ENCODE measurements at places on chromosomes 2 and 18. TPM values are rescaled to one million over a fixed set of nuclear protein-coding genes. Genes with fewer than 3 reads are reported as not detected.
A peak's percentile ranks its signal among the peaks of the same experiment; 100 is the strongest.

GRCh38 chr2:176535467-176536113, 266.3 kb downstream of the MTX2 start:
- H3K4me1 ChIP-seq: no peaks in the 10 kb centered on the region
- no peaks in the 10 kb centered on the region for H3K36me3 ChIP-seq
- H3K27me3 ChIP-seq: no peaks in the 10 kb centered on the region
- H3K27ac ChIP-seq: no peak overlapping the region
- no peak for DNase-seq
- no peak overlapping the region for H3K4me3 ChIP-seq

- no peak for DNase-seq
- no peak overlapping the region for H3K27ac ChIP-seq
- H3K4me3 ChIP-seq: no peak overlapping the region
- H3K4me1 ChIP-seq: no peaks in the 10 kb centered on the region
Observed at GRCh38 chr18:45328811-45329210, 286.5 kb upstream of the SLC14A2 start.

DNA sequence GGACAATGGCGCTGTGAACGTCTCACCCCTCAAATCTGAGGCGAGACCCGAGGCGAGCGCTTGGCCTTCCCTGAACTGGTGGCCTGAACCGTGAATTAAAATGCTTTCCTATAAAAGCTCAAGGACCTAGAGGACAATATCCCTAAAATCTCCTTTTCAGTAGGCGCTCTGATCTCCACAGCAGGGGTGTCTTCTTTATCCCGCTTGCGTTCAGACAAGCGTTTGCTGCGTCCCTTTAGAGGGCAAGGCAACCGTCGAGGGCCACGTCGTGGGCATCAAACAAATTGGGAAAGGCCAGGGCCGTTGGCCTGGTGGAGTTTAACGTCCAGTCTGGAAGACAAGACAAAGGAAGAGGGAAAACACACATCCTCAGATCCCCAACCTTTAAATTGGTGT, 1.3 kb upstream of the RAX start:
- H3K27me3 ChIP-seq: peaks cover 67% of the 10 kb centered on the region
- H3K4me3 ChIP-seq: peak overlapping the region; percentile 92
- H3K27ac ChIP-seq: no peak overlapping the region
- no peak for DNase-seq
- no peaks in the 10 kb centered on the region for H3K36me3 ChIP-seq
- no peaks in the 10 kb centered on the region for H3K4me1 ChIP-seq

DNA sequence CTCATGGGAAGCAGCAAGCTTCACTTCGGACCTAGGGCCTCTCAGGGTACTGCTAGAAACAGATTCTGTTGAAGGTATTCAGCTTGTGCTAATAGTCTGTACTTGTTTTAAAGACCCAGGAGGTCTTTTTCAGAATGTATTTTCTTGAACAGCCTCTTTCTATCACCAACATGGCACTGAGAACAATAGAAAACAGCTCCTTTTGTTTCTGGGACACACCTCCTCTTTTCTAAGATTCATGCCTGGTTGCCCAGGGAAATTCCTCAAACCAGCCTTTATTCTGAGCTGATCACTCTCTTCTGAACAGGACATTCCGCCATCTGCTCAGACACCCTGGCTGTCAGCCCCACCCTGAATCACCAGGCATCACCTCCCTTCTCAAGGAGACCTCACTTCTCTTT, 389.6 kb downstream of the TGIF1 start:
- H3K27ac ChIP-seq: no peak overlapping the region
- H3K4me3 ChIP-seq: no peak overlapping the region
- H3K36me3 ChIP-seq: no peaks in the 10 kb centered on the region
- peaks cover 2% of the 10 kb centered on the region for H3K4me1 ChIP-seq

DNA sequence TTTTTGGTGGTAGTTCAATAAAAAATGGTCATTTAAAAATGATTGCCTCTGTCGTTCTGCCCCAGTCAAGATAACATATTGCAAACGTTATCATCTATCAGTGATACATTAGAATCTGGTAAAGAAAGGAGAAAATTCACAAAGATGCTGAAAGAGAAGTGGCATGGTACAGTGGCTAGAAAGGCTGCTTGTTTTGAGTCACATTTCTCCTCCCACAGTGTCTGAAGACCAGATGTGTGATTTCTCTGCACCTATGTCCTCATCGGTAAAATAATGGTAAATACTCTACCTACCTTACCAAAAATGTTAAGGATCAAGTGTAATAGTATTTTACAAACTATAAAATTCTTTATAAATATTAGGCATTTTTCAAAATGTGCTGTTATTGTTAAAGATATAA, 76.1 kb upstream of the NOSTRIN start:
- no peak overlapping the region for H3K27ac ChIP-seq
- H3K4me3 ChIP-seq: no peak overlapping the region
- peaks cover 9% of the 10 kb centered on the region for H3K36me3 ChIP-seq
- H3K4me1 ChIP-seq: peaks cover 2% of the 10 kb centered on the region
- H3K27me3 ChIP-seq: no peaks in the 10 kb centered on the region
- DNase-seq: no peak

The CDH2 gene
- total RNA-seq: 36.2 TPM

The EHD3 gene
- total RNA-seq: 8.3 TPM

The ROCK1 gene
- total RNA-seq: 37.6 TPM

The TYMS gene
- 135 TPM for total RNA-seq

The CAD gene
- 117 TPM for total RNA-seq

The COPS8 gene
- 65.7 TPM for total RNA-seq

The EPC2 gene
- 31.3 TPM for total RNA-seq

Measured in H9 (cell line).